ENCODE measurements at places on chromosomes 4 and X. TPM values are rescaled to one million over a fixed set of nuclear protein-coding genes. Genes with fewer than 3 reads are reported as not detected.

The PARM1 gene
- total RNA-seq, result 0.63 TPM

The PNMA6A gene
- total RNA-seq, result 1.3 TPM

The CT55 gene
- total RNA-seq, result not detected

DNA sequence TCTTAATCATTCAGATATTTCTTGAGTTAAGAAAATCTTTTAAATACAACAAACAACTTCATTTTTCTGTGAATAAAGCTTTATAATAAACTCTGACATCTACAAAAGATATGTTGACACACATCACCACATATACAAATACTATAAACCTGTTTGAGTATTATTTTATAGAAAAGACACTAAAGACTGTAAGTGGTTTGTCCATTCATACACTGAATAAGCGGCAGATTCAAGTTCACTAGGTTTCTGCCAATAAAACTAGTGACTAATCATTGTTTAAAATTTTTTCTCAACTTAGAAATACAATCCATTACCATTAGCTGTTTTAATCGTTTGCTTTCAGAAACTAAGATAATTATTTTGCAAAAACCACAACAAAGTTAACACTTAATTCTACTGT is 1900.0 kb downstream of the C4orf33 start:
- no peak for DNase-seq

- DNase-seq, result peak; percentile 35
Measured at GRCh38 chr4:113141901-113142346, 92.5 kb downstream of the ANK2 start.

- no peak for DNase-seq
Measured at GRCh38 chr4:68348577-68348976, 1.3 kb downstream of the YTHDC1 start.

DNA sequence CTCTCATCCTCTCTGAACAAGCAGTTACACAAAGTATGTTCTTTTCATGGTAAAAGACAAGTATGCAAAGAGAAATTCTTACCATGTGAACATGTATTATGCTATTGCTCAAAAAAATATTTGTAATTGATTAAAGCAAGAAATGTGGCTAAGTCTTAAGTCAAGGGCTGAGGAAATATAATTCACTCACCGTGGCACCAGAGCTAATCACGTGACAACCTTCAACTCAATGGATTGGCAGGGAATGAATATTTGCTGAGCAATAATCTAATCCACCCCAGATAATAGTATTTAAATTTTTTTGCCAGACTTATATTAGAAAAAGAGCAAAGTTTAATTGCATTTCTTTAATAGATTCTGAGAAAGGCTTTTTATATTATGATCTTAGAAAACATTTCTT is 310.2 kb downstream of the HS3ST1 start:
- DNase-seq, result no peak
